ENCODE measurements at places on chromosomes 11 and 22.

- DNase-seq = no peak
Observed at GRCh38 chr11:114147375-114148012, 88.0 kb downstream of the ZBTB16 start.

GRCh38 chr11:46426233-46426991 is 34.8 kb upstream of the CHRM4 start:
- no peak for DNase-seq

GRCh38 chr11:123292647-123293046 is 97.6 kb upstream of the CLMP start:
- no peak for DNase-seq

DNA sequence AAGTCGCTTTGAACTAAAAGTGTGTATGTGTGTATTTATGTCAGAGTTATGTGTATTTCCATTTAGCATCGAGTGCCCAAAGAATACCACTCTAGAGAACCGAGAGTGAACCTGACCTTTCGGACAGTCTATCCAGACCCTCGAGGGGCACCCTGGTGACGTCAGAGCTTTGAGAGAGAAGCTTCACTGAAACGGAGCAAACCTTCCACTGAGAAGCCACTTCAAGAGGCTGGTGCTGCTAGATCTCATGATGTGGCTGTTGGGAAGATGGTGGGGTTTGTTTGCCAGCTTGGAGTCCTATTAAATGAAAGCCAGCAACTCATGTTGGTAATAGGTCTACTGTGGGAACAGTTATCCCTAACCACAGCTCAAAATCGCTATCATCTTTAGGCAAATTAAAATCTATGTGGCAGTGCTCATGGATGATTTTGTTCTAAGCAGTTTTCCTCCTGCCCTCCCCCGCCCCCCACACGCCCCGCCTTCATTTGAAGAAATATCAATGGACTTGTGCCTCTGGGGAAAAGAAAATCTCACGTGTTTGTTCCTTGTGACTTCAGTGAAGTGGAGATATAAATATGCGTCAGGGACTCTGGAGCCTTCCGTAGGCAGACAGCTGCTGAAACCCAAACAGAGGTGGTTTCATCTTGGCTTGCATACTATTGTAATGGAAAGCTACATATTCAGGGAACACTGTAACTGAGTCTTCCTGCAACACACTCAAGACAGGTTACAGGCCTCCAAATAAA is 22.4 kb upstream of the C11orf96 start:
- no peak for DNase-seq

GRCh38 chr11:120510406-120511115 is 987 bp upstream of the GRIK4 start:
- DNase-seq = no peak

DNA sequence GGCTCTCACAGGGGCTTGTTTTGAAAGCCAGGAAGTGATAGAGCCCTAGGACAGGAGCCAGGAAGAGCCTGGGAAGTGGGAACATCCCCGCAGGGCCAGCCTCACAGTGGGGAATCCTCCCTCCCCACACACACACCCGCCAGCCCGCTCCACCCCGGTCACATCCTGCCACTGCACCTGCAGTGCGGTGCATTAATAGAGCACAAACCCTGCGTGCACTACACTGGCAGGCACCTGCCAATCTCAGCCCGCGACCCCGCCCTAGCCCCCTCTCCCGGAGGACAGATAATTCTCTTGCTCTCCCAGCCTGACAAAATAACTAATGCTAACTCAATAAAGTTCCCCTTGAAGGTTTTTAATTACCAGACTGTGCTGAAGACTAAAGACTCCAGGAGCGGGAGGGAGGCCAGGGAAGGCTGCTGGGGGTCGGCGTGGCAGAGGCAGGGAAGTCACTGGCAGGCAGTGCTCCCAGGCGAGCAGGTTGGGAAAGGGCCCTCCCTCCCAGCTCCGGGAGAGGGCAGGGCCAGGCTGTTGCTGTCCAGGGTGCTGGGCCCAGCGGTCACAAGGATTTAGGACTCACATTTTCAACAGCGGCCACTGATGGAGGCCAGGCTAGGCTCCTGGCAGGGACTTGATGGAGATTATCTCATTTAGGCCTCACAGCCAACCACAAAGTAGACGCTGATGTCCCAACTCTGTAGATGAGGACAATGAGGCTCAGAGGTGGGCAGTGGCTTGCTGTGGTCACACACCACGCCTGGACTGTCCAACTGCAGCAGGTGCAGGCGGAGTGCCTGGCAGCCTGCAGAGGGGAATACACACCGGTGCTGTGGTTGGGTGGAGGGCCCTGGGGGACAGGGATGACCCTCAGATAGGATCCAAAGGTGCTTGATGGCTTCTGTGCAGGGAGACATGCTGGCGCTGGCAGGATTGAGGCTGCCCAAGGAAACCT is 23.9 kb upstream of the TCF20 start:
- DNase-seq = no peak

DNA sequence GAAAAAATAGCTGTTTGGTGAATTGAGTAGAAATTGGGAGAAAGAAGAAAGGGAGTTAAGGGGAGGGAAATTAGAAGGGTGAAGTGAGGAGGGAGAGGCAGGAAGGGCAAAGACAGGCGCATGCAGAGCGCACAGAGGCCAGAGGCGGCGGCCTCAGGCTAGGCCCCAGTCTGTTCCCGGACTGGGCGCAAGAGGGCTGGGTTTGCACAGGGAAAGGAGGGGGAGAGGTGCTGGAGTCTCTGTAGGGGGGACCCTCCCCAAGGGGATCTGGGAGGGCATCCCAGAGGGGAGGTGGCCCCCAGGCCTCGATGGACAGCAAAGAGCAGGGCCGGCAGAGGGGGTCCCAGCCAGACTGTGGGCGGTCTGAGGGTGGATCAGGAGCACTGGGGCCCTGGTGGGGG is 1.3 kb upstream of the FLRT1 start:
- no peak for DNase-seq

GRCh38 chr11:32168924-32169323 is 78.0 kb downstream of the RCN1 start:
- DNase-seq = no peak

DNA sequence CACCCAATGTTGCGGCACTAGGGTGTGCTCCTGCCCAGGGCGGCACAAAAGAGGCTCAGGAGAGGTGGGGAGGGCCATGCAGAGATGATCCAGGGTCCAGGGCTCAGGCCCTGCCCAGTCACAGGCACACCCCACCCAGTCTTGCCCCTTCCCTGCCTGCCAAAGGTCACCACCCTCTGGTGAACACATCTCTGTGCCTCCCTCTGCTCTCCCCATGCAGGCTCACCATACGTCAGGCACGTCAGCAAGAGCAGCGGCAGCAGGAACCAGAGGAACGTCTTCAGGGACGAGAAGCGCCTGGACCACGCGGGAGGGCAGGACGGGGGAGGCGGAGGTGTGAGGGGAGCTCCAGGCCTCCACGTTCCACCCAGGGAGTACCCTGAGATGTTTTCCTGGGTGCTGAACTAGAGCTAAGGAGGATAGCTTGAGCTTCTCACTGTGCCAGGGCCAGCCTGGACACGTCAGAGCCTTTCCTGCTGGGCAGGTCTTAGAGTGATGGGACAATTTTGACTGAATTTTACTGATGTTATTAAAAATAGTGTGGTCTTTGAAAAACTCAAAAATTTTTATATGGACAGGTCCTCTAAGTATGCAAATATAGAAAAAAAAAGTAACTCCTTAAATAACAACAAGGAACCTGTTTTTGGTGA is 7.2 kb downstream of the SUN2 start:
- no peak for DNase-seq

GRCh38 chr22:36729321-36729720 is 25.8 kb upstream of the CACNG2 start:
- no peak for DNase-seq

GRCh38 chr22:20319041-20319744 is 667 bp downstream of the DGCR6L start:
- peak; percentile 50 for DNase-seq

Measured in SJSA1 (cell line).